Type B pancreatic cell (in vitro differentiated cells): ENCODE measurements at places on chromosomes 6 and 20.

GRCh38 chr20:24637087-24637486, 167.7 kb downstream of the SYNDIG1 start:
- H3K4me1 ChIP-seq, result peaks cover 15% of the 10 kb centered on the region
- no peaks in the 10 kb centered on the region for H3K27me3 ChIP-seq
- no peaks in the 10 kb centered on the region for H3K36me3 ChIP-seq
- no peak overlapping the region for H3K27ac ChIP-seq

DNA sequence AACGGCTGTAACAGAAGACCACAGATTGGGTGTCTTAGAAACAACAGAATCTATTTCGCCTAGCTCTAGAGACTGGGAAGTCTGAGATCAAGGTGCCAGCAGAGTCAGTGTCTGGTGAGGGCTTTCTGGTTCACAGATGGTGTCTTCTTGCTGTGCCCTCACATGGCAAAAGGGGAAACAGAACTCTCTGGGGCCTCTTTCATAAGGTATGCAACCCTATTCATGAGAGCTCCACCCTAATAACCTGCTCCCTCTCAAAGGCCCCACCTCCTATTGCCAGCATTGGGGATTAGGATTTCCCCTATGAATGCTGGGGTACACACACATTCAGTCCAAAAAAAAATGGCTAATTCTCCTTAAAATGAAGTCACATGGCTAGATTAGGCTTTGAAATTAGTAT, 10.0 kb downstream of the TXNDC5 start:
- H3K27me3 ChIP-seq, result no peaks in the 10 kb centered on the region
- no peak for DNase-seq
- no peak overlapping the region for H3K4me3 ChIP-seq
- no peak overlapping the region for H3K27ac ChIP-seq
- H3K4me1 ChIP-seq, result peaks cover 16% of the 10 kb centered on the region
- peaks cover 53% of the 10 kb centered on the region for H3K36me3 ChIP-seq

- DNase-seq, result no peak
- H3K27me3 ChIP-seq, result peaks cover 11% of the 10 kb centered on the region
- H3K36me3 ChIP-seq, result no peaks in the 10 kb centered on the region
- peaks cover 14% of the 10 kb centered on the region for H3K4me1 ChIP-seq
Measured at GRCh38 chr6:13187692-13188091, 140.6 kb downstream of the TBC1D7 start.

GRCh38 chr6:90663873-90664272, 77.0 kb upstream of the MAP3K7 start:
- H3K4me3 ChIP-seq, result no peak overlapping the region
- no peak for DNase-seq
- no peak overlapping the region for H3K27ac ChIP-seq
- no peaks in the 10 kb centered on the region for H3K36me3 ChIP-seq

GRCh38 chr20:64101731-64102621, 5.4 kb downstream of the NPBWR2 start:
- no peaks in the 10 kb centered on the region for H3K36me3 ChIP-seq
- H3K27me3 ChIP-seq, result peaks cover 42% of the 10 kb centered on the region
- H3K27ac ChIP-seq, result no peak overlapping the region
- DNase-seq, result no peak
- peaks cover 5% of the 10 kb centered on the region for H3K4me1 ChIP-seq

- H3K27me3 ChIP-seq, result peaks cover 3% of the 10 kb centered on the region
- no peak for DNase-seq
- H3K4me1 ChIP-seq, result no peaks in the 10 kb centered on the region
Measured at GRCh38 chr20:21725892-21726291, 20.4 kb downstream of the PAX1 start.

DNA sequence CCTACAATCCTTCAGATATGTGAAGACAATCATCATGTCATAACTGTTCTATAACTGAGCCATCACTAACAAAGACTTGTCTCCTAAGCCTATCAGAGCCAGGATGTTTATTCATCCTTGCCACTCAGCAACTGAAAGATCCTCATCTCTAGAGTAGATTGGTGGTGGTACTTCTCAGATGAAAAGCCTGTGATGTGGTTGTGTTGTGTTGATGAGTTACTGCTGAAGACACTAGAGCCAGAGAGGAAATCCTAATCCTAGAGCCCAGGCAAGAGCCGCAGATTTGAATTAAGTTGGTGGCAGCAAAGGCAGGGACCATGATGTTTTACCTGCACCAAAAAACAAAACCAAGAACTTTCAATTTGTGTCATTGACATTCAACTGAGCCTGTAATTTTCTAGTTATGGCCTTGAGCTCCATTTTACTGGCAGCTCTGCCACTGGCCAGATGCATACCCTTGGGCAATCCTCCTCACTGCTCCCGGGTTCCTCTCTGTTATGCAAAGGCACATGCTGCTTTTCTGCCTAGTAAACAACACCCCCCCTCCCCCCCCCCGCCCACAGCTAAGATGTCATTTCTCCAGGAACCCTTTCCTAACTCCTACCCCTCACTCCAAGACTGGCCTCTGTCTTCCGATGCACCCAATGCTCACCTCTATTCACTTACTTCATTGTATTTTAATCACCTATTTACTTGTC, 50.2 kb upstream of the REV3L start:
- H3K36me3 ChIP-seq, result peaks cover 8% of the 10 kb centered on the region
- H3K4me1 ChIP-seq, result peaks cover 21% of the 10 kb centered on the region
- DNase-seq, result no peak
- no peak overlapping the region for H3K27ac ChIP-seq

DNA sequence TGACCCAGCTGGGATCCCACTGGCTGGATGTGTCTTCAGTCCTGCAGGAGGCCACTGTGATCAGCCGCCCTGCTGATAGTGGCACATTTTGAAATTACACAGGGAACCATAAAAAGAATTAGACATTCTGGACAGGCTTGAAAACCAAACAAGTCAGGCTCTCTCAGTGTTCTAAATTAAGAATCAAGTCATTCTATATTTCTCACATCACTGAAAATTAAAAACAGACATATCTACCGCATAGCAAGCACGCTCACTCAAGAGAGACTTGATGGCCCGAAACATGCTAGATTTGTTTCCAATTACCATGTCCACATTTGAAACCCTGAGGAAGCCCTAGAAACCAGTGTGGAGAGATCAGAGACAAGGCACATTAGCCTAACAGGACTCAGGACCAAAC, 57.7 kb downstream of the NFATC2 start:
- H3K4me3 ChIP-seq, result no peak overlapping the region
- H3K4me1 ChIP-seq, result peaks cover 35% of the 10 kb centered on the region
- H3K27me3 ChIP-seq, result no peaks in the 10 kb centered on the region
- H3K27ac ChIP-seq, result peak overlapping the region; percentile 71

- H3K4me3 ChIP-seq, result no peak overlapping the region
- H3K4me1 ChIP-seq, result peaks cover 25% of the 10 kb centered on the region
- no peak for DNase-seq
- H3K27me3 ChIP-seq, result no peaks in the 10 kb centered on the region
- no peak overlapping the region for H3K27ac ChIP-seq
Measured at GRCh38 chr6:15961635-15962448, 167.0 kb upstream of the MYLIP start.
